ENCODE measurements at places on chromosomes 12 and 14.

DNA sequence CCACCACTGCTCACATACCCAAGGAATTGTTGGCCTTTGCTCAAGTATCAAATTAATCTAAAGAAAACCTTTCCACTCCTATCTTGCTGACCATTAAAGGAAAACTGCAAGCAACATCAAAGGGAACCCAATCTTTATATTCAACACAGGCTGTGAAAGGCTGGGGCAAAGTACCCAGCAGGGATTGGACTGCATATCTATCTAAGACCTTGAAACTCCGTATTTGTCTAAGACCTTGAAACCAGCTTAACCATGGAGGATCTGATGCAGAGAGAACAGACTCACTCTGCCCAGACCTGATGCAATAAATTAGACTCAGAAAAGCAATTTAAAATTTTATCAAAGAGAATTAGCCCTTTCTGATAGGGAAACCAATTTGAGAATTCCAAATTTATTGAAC is 102.2 kb downstream of the DIO2 start:
- no peak for DNase-seq

- no peak for DNase-seq
Measured at GRCh38 chr12:125071456-125071855, 6.2 kb downstream of the AACS start.

DNA sequence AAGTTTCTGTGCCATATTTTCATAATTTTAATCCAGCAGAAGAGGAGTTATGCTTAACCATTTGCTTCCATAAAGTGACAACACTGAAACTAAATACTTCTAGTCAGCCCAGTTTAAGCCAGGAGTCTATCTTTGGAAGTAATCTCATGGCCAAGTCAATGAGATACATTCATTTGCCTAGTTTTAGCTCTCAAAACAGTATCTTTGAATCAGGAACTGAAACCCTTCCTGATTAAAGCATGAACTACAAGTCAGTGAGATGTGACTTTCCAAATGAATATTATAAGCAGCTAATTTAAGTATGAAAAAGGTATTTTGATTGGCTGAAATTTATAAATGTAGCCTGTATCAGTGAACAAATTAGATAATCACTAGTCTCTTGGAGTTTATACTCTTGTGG is 491.5 kb downstream of the SLC6A15 start:
- DNase-seq, result no peak

- DNase-seq, result no peak
Measured at GRCh38 chr12:10214136-10214894, 1.6 kb downstream of the GABARAPL1 start.

DNA sequence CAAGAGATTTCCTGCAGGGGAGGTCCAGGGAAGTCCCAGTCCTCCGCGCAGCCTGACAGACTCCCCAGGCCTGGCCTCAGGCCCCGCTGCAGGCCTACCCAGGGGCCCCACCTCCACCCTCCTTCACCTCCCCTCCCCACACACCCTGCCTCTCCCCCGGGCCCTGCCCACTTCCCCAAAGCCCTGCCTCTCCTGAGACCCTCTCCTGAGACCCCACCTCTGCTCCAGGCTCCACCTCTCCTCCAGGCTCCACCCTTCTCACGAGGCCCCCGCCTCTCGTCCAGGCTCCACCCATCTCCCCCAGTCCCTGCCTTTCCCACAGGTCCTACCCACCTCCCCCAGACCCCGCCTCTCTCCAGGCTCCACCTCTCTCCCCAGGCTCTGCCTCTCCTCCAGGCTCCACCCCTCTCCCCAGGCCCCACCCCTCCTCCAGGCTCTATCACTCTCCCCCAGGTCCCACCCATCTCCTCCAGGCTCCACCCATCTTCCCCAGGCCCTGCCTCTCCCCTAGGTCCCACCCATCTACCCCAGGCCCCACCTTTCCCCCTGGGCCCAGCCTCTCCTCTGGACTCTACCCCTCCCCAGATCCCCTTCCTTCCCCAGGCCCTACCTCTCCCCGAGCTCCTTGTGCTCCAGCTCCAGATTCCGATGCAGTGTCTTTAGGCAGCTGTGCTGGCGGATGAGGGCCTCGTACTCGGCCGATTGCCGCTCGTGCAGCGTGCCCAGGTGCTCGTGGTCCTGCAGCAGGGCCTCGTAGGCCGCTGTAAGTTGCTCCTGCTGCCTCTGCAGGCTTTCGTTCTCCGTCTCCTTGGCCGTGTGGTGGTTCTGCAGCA is 58.8 kb upstream of the GPR68 start:
- no peak for DNase-seq

DNA sequence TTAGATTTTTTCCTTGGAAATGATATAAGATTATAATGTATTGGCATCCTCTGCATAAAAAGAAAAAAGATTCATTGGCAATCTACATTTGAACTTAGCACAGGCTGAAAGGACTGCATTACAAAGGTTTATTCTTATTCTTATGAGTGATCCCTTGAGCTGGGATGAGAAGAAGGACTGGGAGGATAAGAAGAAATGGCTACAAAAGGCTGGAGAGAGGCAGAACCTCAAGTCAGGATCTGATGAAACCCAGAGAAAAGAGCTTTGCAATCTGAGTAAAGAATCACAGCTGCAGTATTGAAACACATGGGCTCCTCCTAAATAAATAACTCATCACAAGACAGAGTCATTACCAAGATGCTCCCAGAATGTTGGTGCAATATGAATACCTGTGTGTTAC is 1635.4 kb upstream of the FLRT2 start:
- DNase-seq, result no peak

- no peak for DNase-seq
Measured at GRCh38 chr14:49220492-49220891, 365.7 kb downstream of the RPS29 start.

DNA sequence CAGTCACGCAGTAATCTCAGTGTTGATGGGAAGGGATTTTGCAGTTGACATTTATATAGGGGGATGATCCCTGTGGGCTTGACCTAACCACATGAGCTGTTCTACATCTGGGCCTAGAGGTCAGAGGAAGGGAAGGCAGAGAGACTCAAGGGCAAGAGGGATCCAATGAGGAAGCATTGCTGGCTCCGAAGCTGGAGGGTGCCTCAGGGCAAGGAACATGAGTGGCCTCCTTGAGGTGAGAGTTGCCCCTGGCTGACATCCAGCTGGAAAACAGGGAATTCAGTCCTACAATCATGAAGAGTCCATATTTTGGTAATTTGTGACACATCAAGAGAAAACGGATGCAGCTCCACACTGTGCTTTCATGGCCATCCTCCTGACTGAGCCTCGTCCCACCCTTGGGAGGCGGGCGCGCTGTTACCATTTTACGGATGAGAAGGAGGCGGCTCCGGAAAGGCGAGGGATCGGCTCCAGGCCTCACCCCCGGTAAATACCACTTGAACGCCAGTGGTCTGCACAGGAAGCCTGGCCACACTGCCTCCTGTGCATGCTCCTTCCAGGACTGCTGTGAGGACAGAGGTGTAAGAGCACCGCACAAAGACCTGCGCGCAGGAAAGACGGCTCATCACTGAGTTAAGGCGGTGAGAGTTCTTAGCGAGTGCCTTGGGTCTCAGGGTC is 18.5 kb upstream of the FKBP4 start:
- DNase-seq, result no peak

GRCh38 chr14:46488374-46488773 is 163.2 kb downstream of the RPL10L start:
- DNase-seq, result no peak

- DNase-seq, result no peak
Measured at GRCh38 chr14:32492457-32492856, 163.4 kb downstream of the AKAP6 start.

DNA sequence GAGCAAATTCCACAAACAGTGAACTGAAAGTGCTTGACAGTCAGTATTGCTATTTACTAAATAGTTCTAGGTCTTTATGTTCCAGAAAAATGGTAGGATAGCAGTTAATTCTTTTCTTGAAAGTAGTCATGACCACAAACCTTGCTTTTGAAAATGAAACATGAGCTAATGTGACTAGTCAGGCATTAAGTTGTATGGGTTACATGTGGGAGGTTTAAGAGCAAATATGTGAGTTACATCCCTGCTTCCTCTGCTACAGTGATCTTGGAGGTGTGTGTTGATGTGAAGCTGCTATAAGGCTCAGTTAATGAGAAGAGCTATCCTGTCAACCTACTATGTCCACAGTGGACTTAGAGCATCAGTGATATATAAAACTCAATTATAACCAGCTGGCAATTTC is 741.6 kb downstream of the FSCB start:
- no peak for DNase-seq

DNA sequence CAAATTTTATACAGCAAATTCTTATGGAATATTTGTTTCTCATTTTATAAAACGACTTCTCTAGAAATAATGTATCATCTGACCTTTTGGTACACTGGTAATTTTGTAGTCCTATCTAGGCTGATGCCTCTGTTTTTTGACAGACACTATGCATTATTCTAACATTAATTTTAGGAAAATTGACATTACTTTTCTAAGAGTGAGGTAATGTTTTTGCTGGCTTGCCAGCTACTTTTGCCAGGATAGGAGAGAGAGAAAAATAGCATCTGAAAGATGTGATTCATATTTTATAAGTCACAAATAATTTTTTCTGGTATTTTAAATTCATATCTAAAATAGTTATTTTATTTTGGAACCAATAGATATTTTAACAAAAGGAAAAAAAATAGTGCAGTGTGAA is 153.5 kb downstream of the CCDC91 start:
- DNase-seq, result no peak

- DNase-seq, result no peak
Measured at GRCh38 chr12:49094160-49094974, at the start of gene DHH. DHH (minus strand) TSS chr12:49094801; CDS start chr12:49094512, 289 bp downstream.

GRCh38 chr12:66449531-66449930 is 147.2 kb downstream of the HELB start:
- no peak for DNase-seq

GRCh38 chr12:121112496-121112895 is 20.2 kb upstream of the P2RX7 start:
- DNase-seq, result no peak

- DNase-seq, result no peak
Measured at GRCh38 chr12:132259872-132260695, 69.3 kb downstream of the GALNT9 start.

DNA sequence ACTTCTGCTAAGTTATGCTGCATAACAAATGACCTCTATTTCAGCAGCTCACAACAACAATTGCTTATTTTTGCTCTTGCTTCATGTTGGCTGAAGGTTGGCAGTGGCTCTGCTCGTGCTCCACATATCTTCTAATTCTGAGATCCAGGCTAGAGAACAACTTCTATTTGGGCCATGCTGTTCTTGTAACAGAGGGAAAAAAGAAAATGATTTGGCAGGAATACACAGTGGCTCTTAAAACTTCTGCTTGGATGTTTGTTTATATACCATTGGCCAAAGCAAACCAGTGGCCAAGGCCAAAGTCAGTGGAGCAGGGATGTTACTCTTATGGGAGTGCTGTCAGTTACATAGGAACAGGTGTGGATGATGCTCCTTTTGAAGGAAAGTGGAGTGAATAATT is 32.1 kb downstream of the GPHN start:
- DNase-seq, result no peak

GRCh38 chr14:96904201-96904600 is 107.0 kb downstream of the VRK1 start:
- no peak for DNase-seq

DNA sequence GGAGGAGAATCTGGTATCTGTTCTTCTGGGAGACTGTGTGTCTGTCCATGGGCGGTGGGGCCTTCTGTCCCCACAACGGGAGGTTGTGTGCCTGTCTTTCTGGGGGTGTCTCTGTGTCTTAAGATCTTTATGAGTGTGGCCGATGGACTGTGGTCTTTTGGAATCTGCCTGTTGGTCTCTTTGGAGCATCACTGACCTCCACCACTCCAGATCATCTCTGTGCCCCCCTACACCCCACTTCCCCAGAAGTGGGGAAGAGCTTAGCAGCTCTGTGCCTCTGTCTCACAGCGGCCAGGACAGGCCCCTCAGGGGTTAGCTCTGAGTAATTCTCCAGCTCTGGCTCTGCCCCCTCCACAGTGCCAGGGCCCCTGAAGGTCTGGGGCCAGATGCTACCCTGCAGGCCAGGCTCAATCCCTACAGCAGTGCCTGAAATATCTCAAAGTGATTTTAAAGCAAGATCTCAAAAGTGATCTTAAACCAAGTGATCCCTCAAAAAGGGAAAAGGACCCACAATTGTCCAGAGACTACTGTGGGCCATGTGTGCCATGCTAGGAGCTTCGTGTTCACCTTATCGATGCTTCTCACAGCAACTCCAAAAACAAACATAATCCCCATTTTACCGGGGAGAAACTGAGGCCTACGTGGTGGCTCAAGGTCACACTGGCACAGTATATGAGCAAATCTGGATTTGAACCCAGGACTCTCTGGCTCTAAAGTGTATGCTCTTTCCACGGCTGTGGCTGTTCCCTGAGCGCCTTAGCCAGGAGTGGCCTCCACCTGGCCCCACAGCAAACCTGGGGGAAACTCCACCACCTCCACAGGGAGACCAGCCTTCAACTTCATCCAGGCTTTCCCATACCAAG is 26.0 kb upstream of the KRT78 start:
- DNase-seq, result no peak
